ENCODE measurements at places on chromosomes 3 and 15. TPM values are rescaled to one million over a fixed set of nuclear protein-coding genes. Genes with fewer than 3 reads are reported as not detected.

EOMES gene
- total RNA-seq: 55.9 TPM

ITIH3 gene
- 0.45 TPM for total RNA-seq

TEX55 gene
- total RNA-seq: not detected

FHIT gene
- total RNA-seq: 5.4 TPM

CAV3 gene
- not detected for total RNA-seq

RLBP1 gene
- 0.18 TPM for total RNA-seq

NCK1 gene
- total RNA-seq: 32.0 TPM

PP2D1 gene
- not detected for total RNA-seq

HDDC3 gene
- 8.5 TPM for total RNA-seq

EPHB1 gene
- 25.0 TPM for total RNA-seq

ADAMTS9 gene
- 31.1 TPM for total RNA-seq

CPNE9 gene
- total RNA-seq: 4.4 TPM

GOLGA8N gene
- total RNA-seq: 8.9 TPM

ITIH1 gene
- 0.18 TPM for total RNA-seq

SI gene
- total RNA-seq: 0.18 TPM

SIDT1 gene
- 37.4 TPM for total RNA-seq

PDE12 gene
- 16.0 TPM for total RNA-seq

PDHB gene
- total RNA-seq: 44.9 TPM

IGSF10 gene
- total RNA-seq: 3.9 TPM

GOLGA8K gene
- total RNA-seq: 0.64 TPM

C15orf62 gene
- 0.27 TPM for total RNA-seq

SLC9C1 gene
- total RNA-seq: 0.45 TPM

PFKFB4 gene
- 14.8 TPM for total RNA-seq

CCR2 gene
- 0.45 TPM for total RNA-seq

TLR9 gene
- 0.09 TPM for total RNA-seq

SERPINI2 gene
- total RNA-seq: 10.1 TPM

COPG1 gene
- total RNA-seq: 70.9 TPM

CYP8B1 gene
- total RNA-seq: not detected

FBXL22 gene
- total RNA-seq: 0.64 TPM

PIGZ gene
- 3.1 TPM for total RNA-seq

GOLGA8R gene
- total RNA-seq: 3.5 TPM

RTP1 gene
- 0.27 TPM for total RNA-seq

TTLL13 gene
- total RNA-seq: 0.36 TPM

Data from cerebellum (tissue), 4 donors.